Hematopoietic multipotent progenitor cell treated with erythropoietin and hydrocortisone succinate and interleukin-3 and kit ligand, for 6 days (in vitro differentiated cells): ENCODE measurements at places on chromosomes 13 and 19.

- no peak for DNase-seq
Measured at GRCh38 chr13:34410678-34411077, 531.4 kb upstream of the NBEA start.

- DNase-seq = no peak
Measured at GRCh38 chr13:43475140-43475539, 311.6 kb downstream of the ENOX1 start.

DNA sequence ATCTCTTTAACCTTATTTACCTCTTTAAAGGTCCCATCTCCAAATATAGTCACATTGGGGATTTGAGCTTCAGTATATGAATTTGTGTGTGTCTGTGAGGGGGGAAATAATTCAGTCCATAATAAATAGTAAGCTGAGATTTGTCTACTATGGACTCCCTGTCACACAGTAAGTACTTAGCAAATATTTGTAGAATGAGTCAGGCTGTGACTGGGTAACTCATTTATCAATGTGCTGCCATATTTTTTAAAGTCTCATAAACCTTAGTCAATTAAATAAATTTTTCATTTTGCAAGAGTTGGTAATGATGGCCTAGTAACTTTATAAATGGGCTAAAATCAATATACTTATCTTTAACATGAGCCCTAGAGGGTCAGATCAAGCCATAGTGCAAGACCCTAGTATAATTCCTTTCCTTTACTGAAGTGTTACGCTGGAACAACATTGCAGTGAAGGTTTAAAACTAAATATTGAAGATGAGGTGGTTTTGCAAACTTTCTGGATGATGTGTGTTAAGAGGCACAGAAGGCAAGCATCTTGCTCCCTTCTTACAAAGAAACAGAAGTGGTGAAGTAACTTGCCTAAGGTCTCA is 305.1 kb downstream of the KCNRG start:
- no peak for DNase-seq

GRCh38 chr19:4368128-4368820 is 24.9 kb downstream of the MPND start:
- no peak for DNase-seq

GRCh38 chr19:42191855-42192254 is 25.6 kb downstream of the DEDD2 start:
- DNase-seq = peak; percentile 59

DNA sequence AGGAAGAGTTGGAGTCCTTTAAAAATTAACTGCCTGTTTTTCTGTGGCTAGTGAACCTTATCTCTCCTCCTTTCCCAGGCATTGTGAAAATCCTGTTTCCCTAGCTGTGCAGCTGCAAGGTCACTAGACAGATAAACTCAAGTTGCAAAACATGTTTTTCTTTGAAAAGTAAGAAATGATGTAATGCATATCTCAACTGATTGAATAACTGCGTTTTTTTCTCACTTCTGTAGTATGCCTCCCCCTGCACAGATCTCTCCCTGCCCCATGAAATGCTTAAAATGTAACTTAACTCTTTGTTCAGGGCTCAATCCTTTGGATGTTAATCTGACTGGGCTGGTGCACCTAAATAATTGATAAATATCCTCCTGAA is 27.7 kb upstream of the CYSLTR2 start:
- DNase-seq = peak; percentile 91

DNA sequence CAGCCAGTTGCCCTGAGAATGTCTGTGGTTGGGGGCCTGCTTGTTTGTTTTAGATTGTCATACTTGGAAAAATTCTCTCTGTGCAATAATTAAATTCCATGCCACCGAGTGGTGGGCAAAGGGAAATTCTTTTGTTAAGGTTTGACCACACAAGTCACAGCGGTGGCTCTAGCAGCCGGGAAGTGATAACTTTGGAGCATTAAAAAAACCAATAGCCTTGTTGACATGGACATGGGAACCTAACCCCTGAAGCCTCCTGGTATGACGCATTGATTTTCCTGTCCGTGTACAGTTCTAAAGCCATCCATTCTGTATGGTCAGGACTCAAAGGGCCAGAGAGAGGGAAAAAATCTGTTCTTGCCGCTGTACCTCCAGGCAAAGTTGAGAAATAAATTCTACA is 384.9 kb upstream of the ZNF507 start:
- no peak for DNase-seq

DNA sequence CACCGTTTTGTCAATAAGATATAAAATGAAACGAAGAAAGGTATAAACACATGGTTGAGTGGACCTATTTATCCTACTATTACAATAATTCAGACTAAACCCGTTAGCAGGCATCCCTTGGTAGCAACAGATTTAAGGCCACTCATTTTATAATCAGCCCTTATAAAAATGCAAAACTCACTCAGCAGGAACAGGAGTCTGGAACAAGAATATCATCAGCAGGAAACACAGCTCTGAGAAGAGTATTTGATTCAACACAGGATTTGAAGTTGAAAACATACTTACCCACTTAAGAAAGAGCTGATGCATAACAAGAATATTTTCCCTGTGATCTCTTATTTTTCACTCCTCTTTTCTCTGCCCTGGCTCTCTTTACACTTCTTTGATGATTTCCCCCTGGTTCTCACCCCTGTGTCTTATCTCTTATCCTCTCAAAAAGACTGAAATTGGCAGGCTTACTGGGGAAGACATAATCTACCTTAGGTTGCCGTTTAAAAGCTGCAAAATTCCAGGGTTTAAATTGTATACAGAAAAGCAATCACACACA is 1722.7 kb downstream of the SLITRK5 start:
- no peak for DNase-seq

DNA sequence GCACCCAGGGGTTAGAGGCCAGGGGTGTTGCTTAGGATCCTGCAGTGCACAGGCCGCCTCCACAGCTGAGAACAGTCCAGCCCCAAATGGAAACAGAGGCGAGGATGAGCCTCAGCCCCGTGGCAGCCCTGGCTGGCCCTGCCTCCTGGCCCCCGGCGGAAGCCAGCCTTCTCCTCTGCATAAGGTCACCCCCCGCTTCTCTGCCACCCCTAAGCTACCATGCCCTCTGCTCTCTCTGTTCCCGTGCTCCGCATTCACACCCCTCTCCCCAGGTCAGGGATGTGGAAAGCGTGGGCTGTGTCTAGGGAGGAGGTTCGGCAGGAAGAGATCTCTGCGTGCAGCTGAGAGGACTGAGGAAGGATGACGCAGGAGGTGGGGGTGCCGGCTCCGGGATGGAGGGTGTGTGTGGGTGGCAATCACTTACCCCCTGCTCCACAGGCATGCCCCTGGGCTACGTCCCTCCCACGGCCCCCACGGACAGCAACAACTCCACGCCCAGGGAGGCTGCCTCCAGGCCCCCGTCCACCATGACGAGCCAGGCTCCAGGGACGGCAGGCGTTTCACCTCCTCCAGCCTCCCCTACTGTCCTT is 6.0 kb downstream of the SSC5D start:
- no peak for DNase-seq

DNA sequence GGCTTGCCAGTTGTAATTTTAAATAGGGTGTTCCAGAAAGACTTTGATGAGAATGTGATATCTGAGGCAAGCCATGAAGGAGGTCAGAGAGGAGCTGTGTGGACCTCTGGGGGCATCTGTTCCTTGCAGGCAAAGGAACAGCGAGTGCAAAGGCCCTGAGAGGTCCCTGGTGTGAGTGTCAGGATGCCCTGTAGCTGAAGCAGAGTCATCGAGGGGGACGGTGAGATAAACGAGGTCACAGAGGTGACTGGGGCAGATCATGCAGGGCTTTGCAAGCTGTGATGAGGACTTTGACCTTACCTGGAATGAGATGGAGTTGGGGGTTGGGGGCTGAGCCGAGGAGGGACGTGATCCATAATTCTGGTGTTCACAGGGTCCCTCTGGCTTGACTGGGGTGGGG is 75.0 kb downstream of the RYR1 start:
- no peak for DNase-seq

- peak; percentile 74 for DNase-seq
Measured at GRCh38 chr19:53908106-53908934, 758 bp upstream of the CACNG7 start.

DNA sequence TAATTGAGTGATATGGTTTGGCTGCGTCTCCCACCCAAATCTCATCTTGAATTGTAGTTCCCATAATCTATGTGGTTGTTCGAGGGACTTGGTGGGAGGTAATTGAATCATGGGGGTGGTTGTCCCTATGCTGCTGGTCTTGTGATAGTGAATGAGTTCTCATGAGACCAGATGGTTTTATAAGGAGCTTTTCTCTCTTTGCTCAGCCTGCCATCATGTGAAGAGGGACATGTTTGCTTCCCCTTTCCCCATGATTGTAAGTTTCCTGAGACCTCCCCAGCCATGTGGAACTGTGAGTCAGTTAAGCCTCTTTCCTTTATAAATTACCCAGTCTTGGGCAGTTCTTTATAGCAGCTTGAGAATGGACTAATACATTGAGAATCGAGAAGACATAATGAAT is 480.1 kb downstream of the GPC5 start:
- no peak for DNase-seq

DNA sequence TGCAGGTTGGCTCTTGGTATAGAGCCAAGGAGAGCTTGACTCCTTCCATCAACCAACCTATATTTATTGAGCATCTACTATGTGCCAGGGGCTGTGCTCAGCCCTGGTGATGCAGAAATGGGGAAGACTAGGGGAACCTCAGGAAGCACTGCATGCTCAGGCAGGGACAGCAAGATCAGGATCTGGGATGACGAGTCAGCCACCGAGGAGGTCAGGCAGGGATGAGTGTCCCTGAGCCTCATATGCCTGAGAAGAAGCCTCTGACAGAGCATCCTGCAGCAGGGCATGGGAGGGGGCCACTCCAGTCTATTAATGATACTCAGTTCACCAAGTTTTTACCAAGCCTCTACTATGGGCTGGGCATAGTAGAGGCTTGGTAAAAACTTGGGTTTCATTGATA is 158.1 kb downstream of the KATNAL1 start:
- DNase-seq = no peak

DNA sequence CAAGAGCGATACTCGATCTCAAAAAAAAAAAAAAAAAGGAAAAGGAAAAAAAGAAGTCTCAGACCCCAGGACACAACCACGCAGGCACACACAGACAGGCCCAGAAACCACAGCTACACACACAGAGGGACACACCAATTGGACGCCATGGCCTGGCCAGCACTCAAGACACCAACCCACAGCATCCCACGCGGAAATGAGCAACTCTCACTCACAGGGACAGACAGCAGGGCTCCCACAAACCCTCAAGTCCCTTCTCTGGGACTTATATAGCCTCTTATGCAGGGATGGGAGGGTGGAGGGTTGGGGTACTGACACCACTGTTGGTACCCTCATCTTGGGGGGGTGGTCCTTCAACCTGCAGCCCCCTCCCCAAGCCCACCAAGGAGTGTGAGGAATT is 5.9 kb downstream of the NOTCH3 start:
- no peak for DNase-seq

DNA sequence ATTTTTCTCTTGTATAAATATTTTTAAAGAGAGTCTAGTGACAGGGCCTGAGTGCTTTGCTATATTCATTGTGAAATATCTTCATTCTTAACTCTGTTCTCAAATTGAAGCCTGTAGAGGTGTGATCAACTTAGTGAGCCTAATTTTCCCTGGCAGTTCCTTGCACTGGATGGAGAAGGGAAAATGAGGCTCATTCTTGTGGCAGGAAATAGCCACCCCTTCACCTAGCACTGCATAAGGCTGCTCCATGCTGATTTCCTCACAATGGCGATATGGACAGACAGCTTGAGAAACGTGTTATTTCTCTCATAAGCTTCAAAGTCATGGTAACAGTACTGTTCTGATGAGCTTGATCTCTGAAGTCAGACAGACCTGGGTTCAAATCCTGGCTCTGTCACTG is 146.2 kb downstream of the AKAP11 start:
- no peak for DNase-seq

DNA sequence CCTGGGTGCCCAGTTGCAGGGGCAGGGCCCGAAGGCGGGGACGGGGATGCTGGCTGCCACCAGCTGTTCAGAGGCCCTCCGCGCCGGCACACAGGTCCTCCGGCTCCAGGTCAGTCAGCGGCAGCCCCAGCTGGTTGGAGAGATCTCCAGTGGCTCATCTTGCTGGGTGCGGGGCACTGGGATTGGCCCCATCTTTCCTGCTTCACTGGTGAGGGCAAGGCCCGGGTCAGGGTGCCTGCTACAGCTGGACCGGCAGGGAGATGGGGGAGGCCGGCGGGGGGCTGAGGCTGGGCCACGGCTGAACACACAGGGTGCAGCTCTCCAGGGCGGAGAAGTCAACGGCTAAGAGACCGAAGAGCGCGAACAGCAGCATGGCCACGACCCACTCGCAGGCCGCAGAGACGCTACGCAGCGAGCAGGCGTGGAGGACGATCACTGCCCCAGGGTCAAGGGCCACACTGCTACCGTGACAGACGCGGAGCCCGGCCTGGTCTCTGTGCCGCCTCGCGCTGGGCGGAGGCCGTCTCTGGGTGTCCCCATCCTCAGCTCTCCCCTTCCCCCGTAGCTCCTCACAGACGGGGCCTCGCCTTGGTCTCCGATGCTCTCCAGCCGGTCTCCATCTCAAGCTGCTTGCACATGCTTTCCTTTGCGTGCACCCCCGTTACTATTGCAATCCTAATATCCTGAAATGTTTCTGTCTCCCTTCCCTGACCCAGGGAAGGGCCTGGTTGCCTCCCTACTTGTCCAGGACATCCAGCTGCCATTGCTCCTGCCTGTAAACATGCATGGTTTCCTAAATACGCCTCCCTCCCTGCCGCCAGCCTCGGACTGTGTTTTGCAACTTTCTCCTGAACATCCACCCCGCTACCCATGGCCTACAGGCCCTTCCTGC is 12.3 kb downstream of the TMEM150B start:
- DNase-seq = no peak

- no peak for DNase-seq
Measured at GRCh38 chr13:56687131-56687530, 453.6 kb upstream of the PRR20A start.

GRCh38 chr13:112851107-112852038 is 117.6 kb upstream of the MCF2L start:
- no peak for DNase-seq

- DNase-seq = no peak
Measured at GRCh38 chr13:50200988-50201387, 185.7 kb downstream of the KCNRG start.

GRCh38 chr19:628168-628567 is 5.2 kb downstream of the POLRMT start:
- DNase-seq = peak; percentile 37

DNA sequence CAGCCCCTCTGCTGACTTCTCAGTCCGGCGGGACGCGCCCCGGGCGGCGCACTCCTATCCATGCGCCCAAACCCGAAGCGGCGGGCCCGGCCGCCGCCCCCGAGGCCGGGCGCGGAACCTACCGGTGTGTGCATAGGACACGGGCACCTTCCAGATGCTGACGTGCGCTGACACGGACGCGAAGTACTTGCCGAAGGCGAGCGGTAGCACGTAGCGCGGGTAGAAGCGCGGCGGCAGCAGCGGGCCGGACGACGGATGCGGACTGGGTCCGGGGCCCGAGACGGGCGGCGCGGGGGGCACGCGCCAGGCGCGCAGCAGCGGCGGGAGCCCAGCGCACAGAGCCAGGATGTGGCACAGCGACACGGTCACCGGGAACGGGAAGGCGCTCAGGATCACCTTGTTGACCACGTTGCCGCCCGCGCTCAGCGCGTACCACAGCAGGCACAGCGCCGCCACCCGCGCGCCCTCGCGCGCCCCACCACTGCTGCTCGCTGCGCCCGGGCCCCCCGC is 338 bp downstream of the SLC35E1 start:
- peak; percentile 43 for DNase-seq

- no peak for DNase-seq
Measured at GRCh38 chr13:39336937-39337336, 266.1 kb downstream of the LHFPL6 start.
